Stimulated activated CD4-positive, alpha-beta T cell treated with anti-CD3 and anti-CD28 coated beads, Interleukin-12 subunit alpha, Interleukin-12 subunit beta, amount 100 ng/mL, for 24 hours (primary cell): ENCODE measurements at places on chromosomes 6 and 20.

DNA sequence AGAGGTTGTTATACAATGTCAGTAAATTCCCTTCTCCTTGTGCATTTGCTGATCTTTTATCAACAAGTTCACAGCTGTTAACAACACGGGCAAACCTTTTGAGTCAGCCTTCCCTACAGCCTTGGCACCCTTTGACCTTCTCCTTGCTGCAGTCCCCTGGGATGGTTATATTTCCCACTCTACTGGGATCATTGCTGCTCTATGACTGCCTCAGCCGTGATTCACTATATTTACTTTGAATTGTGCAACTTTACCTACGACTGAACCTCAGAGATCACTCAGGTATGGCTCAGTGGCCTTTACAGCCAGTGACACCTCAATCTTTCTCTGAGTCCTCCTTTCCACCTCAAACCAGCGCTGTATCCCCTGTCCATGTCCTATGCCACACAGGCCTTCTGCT is 1293.3 kb downstream of the EPHA7 start:
- no peak for DNase-seq

DNA sequence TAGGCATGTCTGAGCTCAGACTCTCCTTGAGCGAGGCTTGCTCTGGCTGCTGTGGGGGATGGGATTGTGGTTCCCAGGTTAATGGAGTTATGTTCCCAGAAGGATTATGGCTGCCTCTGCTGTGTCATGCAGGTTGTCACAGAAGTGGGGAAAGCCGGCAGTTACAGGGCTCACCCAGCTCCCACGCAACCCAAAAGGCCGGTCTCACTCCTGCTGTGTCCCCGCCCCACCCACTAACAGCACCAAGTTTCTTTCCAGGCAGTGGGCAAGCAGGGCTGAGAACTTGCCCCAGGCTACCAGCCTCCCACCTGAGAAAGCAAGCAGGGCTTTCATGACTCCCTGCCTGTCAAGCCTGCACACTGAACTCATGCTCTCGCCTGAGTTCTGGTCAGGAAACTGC is 750.5 kb downstream of the FRK start:
- DNase-seq = no peak

DNA sequence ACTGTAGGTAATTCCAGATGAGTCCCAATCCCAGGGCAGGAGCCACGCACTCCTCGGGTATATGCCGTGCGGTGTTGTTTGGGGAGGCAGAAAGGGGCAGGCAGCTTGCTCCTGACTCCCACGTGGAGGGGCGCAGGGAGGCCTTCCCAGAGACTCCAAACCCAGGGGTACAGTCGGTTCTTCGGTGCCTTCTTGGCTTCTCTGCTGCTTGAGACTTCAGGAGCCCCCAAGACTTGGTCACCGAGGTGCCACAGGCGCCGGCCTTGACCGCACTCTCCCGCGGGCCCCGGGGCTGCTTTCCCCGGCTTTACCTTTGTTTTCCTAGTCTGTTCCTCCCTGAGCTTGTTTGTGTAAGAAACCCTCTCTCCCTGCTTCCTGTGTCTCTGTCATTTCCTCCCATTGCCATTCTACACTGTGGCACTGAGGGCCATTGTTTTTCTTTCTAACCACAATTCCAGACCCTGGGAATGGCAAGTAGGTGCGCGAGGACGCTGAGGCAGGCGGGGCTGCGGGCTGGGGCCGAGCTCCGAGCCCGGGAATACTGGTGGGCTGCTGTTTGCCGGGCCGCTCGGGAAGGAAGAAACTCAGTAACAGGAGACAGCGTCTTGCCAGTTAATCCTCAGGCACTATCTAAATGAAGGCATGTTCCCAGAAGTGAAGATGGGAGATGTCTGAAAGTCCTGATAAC is 215.6 kb upstream of the HEY2 start:
- no peak for DNase-seq

DNA sequence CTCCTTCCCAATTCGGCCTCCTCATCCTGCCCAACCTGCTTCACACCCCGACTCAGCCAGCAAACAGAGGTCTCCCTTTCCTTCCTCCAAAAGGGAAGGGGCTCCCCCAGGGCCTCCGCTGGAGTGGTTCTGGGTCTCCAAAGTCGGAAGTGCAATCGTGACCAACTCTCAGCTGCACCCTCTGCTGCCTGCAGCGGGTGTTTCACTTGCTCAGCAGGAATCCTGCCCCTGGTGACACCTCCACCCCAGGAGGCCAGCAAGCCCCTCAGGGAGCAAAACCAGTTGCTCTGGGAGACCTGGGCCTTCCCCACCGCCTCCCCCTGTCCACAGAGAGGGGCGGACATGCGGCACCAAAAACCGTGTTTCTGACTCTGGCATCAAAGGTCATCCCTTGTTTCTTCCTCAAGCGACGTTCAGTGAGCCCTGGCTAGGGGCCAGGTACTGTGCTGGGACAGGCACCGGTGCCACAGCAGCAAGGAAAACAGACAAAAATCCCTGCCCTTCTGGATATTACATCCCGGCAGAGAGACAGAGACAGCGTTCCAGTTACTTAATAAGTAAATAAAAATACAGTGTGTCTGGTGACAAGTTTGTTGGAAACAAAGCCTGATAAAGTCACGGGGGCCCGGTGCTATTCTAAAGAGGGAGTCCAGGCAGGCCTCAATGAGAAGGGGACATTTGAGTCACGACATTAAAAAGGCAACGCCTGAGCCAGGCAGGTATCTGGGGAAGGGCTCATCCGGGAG is 219.0 kb downstream of the BMP7 start:
- no peak for DNase-seq

- no peak for DNase-seq
These were observed 42.3 kb upstream of the FRMD1 start for GRCh38 chr6:168121303-168121665.

GRCh38 chr6:165627366-165627765 is 35.7 kb downstream of the PDE10A start:
- no peak for DNase-seq

DNA sequence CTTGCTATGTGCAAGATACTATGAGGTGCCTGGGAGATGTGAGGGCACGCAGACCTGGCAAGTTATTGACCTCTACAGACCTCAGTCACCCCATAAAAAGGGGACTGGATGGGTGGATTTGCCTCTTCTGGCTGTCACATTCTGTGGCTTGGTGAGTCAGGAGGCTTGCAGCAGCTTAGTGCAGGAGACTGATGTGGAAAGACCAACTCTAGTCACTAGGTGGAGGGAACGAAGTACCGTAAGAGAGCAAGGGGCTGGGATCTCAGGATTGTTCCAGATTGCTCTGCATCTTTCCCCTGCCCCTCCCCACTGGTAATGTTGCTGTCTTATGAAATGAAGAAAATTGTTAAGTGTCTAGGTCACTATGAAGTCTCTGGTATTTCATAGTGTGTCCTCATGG is 3.3 kb downstream of the MAPRE1 start:
- DNase-seq = no peak
